ENCODE measurements at places on chromosomes 12 and 14.

DNA sequence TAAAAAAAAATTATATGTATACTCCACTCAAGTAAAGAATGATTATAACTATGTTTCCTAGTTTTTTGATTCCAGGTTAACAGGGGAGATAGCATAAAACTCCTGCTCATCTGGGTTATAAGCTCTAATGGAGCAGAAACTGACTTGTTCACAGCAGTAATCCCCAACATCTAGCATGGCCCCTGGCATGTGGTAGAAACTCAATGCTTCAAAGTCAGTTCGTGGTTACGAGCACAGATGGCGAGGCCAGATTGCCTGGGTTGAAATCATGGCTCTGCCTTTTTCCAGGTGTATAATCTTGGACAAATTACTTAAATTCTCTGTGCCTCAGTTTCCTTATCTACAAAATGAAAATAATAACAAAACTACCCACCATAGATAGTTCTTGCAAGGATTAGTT is 183.8 kb downstream of the TTC7B start:
- DNase-seq, result no peak

DNA sequence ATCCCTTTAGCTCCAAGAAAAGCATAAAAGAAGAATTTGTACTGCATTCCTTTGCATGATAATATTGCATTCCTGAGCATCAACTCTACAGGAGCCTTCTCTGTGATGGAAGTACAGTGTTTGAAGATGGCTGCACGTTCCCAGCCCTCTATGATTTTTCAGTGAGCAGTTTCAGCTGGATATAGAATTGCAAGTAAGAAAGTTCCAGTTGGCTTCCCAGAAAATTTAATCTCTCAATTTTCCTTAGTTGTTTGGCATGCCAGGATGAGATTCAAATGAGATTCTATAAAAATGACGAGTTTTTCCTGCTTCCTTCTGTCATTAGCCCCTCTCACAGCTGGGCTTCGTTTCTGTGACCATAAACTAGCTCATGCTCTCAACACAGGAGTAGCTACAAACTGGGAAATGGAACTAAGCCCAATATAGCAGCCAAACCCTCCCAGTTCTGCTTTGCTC is 109.9 kb downstream of the TTC8 start:
- no peak for DNase-seq

GRCh38 chr12:83067981-83068380 is 381.3 kb downstream of the TMTC2 start:
- no peak for DNase-seq

GRCh38 chr14:56949828-56950227 is 139.5 kb upstream of the OTX2 start:
- no peak for DNase-seq

GRCh38 chr12:54042970-54043853 is 10.4 kb downstream of the HOXC5 start:
- no peak for DNase-seq
